B cell (primary cell): ENCODE measurements at places on chromosomes 4 and X.

DNA sequence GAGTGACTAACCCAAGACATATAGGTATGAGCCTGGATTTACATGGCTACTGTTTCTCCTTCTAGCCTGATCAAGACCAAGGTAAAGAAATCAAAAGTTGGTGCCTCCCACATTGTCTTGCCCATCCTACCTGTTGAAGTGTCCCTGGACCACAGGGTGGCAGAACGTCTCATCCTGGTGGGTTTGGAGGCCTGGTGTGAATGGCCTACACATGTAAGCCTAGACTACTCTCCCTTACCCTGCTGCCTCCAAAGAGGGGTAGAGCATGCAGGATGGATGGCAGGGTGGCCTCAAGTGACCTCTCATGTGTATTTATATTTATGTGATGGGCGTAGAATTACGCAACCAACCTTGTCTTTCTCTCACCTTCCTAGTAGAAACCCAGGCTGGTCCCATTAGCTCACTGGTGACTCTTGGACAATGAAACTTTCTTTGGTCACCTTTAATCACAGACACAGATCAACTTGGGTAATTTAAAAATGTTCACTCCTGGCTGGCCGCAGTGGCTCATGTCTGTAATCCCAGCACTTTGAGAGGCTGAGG lies 73.3 kb upstream of the SOD3 start:
- no peak for DNase-seq

DNA sequence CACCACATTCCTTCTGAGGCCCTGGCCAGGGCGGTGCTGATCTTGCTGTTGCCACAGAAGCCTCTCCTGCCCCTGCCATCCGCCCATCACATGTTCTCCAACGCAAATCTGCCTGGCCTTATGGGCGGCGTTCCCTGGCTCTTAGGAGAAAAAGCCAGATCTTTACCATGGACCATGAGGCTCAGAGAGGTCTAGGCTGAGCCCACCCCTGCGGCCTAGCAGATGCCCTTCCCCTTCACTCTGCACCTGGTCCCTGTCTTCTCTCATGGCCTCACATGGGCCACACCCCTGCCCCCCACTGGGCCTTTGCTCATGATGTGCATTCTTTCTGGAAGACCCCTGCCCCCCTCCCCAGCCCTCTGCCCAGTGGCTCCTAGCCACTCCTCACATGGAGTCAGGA lies 78.5 kb downstream of the CRMP1 start:
- no peak for DNase-seq

GRCh38 chr4:57249083-57249482 lies 138.9 kb upstream of the IGFBP7 start:
- DNase-seq = no peak

DNA sequence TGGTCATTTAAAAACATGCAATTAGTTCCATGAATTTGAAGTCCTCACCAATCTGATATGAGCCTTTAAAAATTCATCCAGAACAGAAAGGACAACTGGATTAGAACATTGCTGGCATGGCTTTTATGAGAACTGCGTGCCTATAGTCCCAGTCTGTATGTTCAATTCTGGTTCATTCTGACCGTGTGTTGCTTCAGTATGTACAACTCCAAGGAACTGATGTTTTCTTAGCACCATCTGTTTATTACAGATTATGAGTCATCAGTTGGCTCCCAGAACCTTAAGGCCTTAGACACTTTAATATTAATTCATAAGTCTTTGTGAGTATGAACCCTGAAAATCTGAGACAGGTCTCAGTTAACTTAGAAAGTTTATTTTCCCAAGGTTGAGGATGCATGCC lies 115.0 kb downstream of the CEP44 start:
- DNase-seq = no peak

DNA sequence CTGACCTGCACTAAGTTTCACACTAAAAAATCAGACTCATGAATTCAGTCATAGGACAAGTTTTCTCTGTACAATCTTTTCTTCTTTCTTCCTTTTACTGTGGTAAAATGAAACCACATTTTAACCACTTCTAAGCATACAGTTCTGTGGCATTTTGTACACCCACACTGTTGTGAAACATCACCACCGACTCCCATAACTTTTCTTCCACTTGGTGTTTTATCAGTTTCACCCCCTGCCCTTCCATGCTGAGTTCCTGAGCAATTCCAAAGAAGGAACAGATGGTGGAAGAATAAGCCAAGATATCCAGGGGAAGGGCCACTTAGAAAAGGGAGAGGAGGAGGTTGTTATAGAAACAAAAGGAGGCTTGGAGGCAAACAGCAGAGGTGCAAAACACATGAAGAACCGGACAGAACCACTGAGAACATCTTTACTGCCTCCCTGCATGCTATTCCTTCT lies 22.6 kb downstream of the SLC25A4 start:
- DNase-seq = no peak

GRCh38 chrX:19672222-19672812 lies 157.0 kb upstream of the MAP3K15 start:
- DNase-seq = no peak

- no peak for DNase-seq
Observed at GRCh38 chr4:113653871-113654270, 107.7 kb downstream of the CAMK2D start.

- no peak for DNase-seq
Observed at GRCh38 chr4:123073650-123074049, 151.3 kb upstream of the NUDT6 start.

- no peak for DNase-seq
Observed at GRCh38 chrX:139201924-139202323, 328.6 kb upstream of the F9 start.

DNA sequence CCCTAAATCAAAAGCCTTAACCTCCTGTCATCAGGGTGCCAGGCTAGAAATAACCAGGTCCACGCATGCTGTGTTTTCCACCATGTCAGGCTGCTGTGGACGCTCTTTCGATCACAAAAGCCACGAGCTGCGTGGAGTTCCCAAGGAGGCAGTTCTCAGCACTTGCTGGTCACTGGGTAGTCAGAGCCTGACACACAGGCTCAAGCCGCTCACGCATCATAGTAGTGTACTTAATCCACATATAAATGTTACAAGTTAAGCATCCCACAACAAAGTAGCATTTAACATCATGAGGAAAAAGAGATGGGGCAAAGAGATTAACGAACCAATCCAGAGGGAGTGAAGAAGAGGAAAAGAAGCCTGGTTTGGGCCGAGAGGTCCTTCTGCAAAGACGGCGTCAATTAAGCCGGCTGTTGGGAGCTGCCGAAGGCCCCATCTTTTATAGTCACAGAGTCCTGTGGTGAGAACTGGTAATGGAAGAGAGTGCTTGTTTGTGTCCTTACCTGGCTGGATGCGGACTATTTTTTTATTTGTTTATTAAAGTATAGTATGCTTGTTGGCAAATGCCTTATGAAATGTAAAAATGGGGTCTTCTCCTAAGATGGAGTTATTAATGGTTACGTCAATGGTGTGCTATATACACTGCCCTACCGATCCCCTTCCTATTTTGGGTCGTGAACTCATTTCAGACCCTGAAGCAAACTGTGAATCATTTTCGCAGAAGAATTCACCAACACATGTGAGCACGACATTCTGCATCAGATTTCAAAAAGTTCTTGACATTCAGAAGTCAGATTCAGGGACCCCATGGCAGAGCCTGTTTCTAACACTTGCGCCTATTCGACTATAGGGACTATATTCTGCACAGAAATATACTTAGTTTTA lies 675 bp downstream of the PRIMPOL start:
- DNase-seq = no peak

- no peak for DNase-seq
Observed at GRCh38 chr4:123597586-123597985, 201.0 kb downstream of the SPRY1 start.
